ENCODE measurements at places on chromosomes 16 and 17. TPM values are rescaled to one million over a fixed set of nuclear protein-coding genes. Genes with fewer than 3 reads are reported as not detected.

DNA sequence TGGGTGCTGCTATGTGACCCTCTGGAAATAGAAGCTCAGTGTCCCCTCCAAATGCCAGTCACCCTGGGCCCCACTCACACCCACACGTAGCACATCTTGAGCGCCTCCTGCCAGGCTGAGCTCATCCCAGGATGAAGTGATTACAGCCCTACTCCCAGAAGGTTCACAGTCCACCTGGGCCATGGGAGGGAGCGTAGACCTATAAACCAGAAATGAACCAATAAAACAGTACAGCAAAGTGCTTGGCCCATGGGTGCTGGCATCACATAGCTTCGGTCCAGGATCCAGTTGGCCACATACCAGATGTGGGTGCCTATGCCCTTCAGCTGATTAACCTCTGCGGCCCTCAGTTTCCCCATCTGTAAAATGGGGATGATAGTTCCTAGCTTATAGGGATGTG is 2.2 kb upstream of the BICDL2 start:
- no peak overlapping the region for H3K4me3 ChIP-seq
- H3K27ac ChIP-seq, result no peak overlapping the region
- peaks cover 2% of the 10 kb centered on the region for H3K36me3 ChIP-seq
- peaks cover under 1% of the 10 kb centered on the region for H3K4me1 ChIP-seq
- H3K27me3 ChIP-seq, result peaks cover 63% of the 10 kb centered on the region

DNA sequence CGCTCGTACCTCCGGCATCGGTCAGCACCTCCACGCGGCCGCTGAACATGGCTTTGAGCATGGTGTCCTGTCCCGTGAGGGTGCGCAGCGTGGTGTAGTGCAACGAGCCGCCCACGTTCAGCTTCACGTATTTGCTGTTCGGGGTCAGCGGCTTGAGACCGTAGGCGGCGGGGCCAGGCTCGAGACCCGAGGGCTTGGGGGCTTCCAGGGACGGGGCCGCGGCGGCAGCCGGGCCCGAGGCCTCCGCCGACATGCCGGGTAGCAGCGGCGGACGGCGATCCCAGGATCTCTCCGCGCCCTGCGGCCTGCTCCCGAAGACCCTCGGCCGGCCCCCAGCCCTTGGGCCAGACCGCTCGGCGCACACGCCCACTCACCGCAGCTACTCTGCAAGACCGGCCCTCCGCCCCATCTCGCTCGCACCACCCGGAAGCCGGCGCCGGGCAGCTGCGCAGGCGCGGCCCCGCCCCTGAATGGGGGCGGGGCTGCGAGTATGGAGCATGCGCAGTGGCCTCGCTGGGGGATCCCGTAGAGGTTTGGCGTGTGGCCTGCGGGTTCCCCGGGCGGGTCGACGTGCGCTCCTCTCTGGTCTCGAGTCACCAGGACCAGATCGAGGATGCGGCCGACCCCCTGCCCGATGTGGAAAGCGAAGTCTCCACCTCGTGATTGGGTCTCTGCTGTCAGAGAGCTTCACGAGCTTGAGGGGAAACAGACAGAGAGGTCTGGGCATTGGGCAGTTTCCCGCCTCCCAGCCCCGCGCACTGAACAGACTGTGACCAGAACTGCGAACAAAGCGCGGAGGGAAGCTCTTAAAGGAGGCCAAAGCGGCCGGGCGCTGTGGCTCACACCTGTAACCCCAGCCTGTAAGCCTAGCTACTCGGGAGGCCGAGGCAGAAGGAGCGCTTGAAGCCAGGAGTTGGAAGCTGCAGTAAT is at the start of gene KCTD13:
TSS of gene KCTD13 (minus strand) at position 446 of the 930 bp plus-strand sequence. CDS start at position 253, 193 bp downstream.
- peak within 1 kb of the TSS; percentile 94 for H3K4me3 ChIP-seq
- peak; percentile 93 for DNase-seq
- peaks cover 31% of the 10 kb centered on the region for H3K4me1 ChIP-seq
- H3K36me3 ChIP-seq, result peaks cover 14% of the 10 kb centered on the region
- no peaks in the 10 kb centered on the region for H3K27me3 ChIP-seq

GRCh38 chr17:50458701-50459676 is 9.7 kb downstream of the CHAD start:
- no peaks in the 10 kb centered on the region for H3K27me3 ChIP-seq
- no peak overlapping the region for H3K4me3 ChIP-seq
- no peak for DNase-seq
- no peaks in the 10 kb centered on the region for H3K4me1 ChIP-seq

GRCh38 chr16:78953526-78953925 is 647.0 kb downstream of the MAF start:
- H3K27me3 ChIP-seq, result no peaks in the 10 kb centered on the region
- H3K4me3 ChIP-seq, result no peak overlapping the region
- H3K36me3 ChIP-seq, result no peaks in the 10 kb centered on the region
- no peak for DNase-seq
- H3K27ac ChIP-seq, result no peak overlapping the region
- no peaks in the 10 kb centered on the region for H3K4me1 ChIP-seq

GRCh38 chr17:18278867-18279266 is 18.4 kb downstream of the MIEF2 start:
- H3K27me3 ChIP-seq, result no peaks in the 10 kb centered on the region
- H3K4me3 ChIP-seq, result no peak overlapping the region
- DNase-seq, result no peak
- peaks cover 30% of the 10 kb centered on the region for H3K36me3 ChIP-seq

DNA sequence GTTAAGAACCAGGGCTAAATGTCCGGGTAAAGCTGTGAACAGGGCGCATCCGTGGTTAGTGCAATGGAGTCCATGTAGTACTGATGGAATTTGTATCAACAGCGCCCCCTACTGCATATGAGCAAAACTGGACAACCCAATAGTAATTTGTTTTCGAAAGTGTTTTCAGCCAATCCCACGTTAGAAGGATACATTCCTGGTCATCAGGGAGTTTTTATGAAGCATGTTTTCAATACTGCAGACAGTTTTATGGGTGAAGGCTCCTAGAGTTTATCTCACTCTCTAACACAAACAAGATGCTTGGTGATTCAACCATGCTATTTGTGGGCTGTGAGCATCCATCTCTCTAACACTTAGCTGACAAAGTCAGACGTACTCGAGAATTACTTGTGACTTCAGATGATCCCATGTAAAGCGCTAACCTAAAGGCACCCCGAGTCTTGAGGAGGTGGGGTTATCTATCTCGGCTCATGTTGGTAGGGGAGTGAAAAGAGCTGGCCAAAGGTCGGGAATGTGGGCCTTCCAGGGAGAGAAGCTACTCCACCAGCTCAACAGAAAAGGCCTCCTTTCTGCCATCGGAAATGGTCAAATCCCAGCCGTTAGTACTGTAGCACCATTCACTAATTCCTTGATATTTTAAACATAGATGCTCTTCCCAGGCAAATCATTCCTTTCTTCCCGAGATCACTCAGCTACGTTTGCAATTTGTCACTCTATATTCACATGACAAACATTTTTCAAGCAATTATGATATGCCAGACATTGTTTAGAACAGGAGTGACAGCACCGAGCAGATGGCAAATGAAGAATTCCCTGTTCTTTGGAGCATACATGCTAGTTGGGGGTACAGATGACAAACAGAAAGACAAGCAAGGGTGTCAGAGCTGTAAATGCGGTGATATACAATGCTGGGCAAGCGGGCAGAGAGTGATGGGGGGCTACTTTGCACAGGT is 46.9 kb upstream of the HNF1B start:
- H3K36me3 ChIP-seq, result no peaks in the 10 kb centered on the region
- no peak overlapping the region for H3K27ac ChIP-seq
- H3K27me3 ChIP-seq, result peaks cover 15% of the 10 kb centered on the region
- H3K4me1 ChIP-seq, result no peaks in the 10 kb centered on the region
- no peak overlapping the region for H3K4me3 ChIP-seq
- DNase-seq, result peak; percentile 43

DNA sequence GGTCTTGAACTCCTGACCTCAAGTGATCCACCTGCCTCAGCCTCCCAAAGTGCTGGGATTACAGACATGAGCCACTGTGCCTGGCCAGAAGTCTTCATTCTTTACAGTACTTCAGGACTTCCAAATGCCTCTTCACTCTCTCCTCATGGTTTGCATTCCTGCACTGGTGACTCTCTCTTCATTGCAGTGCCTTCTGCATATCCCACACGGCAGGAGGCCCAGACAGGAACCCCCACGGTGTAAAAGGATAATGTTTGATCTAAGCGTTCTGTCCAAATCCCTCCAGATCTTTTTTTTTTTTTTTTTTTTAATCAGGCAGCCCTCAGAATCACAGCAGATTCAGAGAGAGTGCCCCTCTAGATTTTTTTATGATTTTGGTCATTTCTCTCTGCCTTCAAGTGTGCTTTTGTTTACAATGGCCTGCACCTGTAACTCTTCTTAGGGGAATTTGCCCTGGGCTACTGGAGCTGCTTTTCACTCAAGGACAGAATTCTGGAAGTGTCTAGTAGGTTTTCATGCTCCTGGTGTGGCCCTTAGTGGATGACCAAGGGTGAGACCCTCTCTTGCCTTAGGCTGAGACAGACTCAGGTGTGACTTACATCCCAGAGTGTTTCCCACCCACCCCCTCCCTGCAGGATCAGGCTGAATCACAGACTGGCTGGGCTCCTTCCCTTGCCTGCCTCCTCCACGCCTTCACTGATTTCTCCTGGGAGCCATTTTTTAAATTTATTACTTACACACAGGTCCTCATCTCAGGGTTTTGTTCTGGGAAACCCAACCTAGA is 19.8 kb upstream of the NF1 start:
- no peak overlapping the region for H3K4me3 ChIP-seq
- peaks cover 2% of the 10 kb centered on the region for H3K27me3 ChIP-seq
- H3K36me3 ChIP-seq, result no peaks in the 10 kb centered on the region
- no peak for DNase-seq
- H3K27ac ChIP-seq, result no peak overlapping the region

- H3K4me3 ChIP-seq, result no peak overlapping the region
- no peak overlapping the region for H3K27ac ChIP-seq
- H3K4me1 ChIP-seq, result no peaks in the 10 kb centered on the region
- no peak for DNase-seq
- peaks cover 12% of the 10 kb centered on the region for H3K27me3 ChIP-seq
Observed at GRCh38 chr16:48132696-48133095, 23.1 kb downstream of the ABCC12 start.

GRCh38 chr16:73365016-73365551 is 317.2 kb upstream of the ZFHX3 start:
- no peak for DNase-seq
- H3K4me3 ChIP-seq, result no peak overlapping the region
- H3K27ac ChIP-seq, result no peak overlapping the region
- H3K36me3 ChIP-seq, result no peaks in the 10 kb centered on the region
- H3K4me1 ChIP-seq, result no peaks in the 10 kb centered on the region

- peak overlapping the region; percentile 96 for H3K4me3 ChIP-seq
- peaks cover 40% of the 10 kb centered on the region for H3K36me3 ChIP-seq
- H3K27ac ChIP-seq, result peak overlapping the region; percentile 95
- H3K4me1 ChIP-seq, result peaks cover 67% of the 10 kb centered on the region
- no peaks in the 10 kb centered on the region for H3K27me3 ChIP-seq
- DNase-seq, result no peak
Observed at GRCh38 chr16:30474074-30474452, 1.5 kb downstream of the ITGAL start.

DNA sequence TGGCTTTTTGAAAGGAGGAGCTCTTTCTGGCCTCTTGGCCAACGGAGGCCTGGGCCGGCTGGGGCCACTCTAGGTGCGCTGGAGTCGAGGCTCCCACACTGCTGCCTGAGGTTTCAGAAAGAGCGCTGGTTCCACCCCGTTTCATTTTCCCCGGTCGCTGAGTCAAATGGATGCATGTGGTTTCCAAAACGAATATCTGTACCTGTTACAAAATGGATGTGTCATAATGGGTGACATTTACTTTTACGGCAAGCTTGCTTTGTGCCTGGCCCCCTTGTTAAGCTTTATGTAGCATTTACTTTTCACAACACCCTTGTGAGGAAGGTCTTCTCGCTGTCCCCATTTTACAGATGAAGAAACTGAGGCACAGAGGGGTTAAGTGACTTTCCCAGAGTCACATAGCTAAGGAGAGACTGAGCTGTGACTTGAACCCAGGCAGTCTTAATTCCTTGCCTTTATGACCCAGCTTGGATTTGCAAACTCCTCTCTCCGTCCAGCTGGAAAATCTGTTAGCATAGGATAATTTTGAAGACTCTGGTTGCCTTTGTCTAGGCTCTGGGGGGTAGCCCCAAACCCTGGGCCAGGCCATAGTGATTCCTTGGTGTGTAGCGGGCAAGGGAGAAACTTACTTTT is 10.6 kb downstream of the KSR1 start:
- peaks cover 88% of the 10 kb centered on the region for H3K4me1 ChIP-seq
- peak overlapping the region; percentile 97 for H3K27ac ChIP-seq
- peaks cover 18% of the 10 kb centered on the region for H3K36me3 ChIP-seq
- peak overlapping the region; percentile 79 for H3K4me3 ChIP-seq
- DNase-seq, result peak; percentile 74
- no peaks in the 10 kb centered on the region for H3K27me3 ChIP-seq

- H3K36me3 ChIP-seq, result no peaks in the 10 kb centered on the region
- no peaks in the 10 kb centered on the region for H3K4me1 ChIP-seq
- no peak overlapping the region for H3K27ac ChIP-seq
- no peak overlapping the region for H3K4me3 ChIP-seq
Observed at GRCh38 chr17:80113033-80113484, 11.7 kb downstream of the GAA start.

GRCh38 chr16:85353839-85354685 is 241.8 kb upstream of the CIBAR2 start:
- no peak overlapping the region for H3K27ac ChIP-seq
- no peaks in the 10 kb centered on the region for H3K27me3 ChIP-seq
- no peak overlapping the region for H3K4me3 ChIP-seq
- H3K4me1 ChIP-seq, result no peaks in the 10 kb centered on the region

DNA sequence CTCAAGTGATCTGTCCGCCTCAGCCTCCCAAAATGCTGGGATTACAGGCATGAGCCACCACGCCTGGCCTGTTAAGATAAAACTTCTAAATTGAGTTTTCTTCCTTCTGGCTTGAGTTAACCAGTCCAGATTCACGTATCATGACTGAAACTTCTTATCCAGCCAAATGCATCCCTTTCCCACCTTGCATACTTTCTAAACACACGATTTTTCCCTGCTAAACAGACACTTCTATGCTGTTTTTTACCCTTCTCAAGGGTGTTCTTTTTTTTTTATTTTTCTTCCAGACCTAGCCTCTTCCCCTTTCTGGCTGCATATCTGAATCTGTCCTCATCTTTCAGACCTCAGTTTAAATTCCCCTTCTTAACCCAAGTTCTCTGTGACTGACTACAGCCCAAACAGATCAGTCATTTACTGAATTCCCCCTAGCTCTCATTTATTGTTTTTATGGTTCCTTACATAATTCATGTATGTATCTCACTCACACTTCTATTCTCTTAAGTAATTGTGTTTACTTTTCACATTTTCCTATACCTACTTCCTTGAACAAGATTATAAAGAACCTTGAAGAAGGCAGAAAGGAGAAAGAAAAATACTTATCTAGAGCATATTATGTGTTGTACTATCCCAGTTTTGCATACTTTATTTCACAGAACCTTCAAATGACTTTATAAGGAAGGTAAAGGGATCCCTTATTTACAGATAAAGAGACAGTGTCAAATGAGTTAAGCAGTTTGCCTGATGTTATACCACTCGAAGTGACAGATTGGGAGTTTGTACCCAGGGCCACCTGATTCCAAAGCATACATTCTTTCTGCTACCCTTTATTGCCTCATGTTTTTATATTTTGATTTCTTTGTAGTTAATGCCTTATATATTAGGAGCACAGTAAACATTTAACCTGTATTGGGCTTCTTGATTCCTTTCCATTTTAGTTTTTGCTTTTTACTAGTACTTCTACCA is 5.2 kb downstream of the EVI2B start:
- peak overlapping the region; percentile 84 for H3K4me3 ChIP-seq
- DNase-seq, result no peak
- peak overlapping the region; percentile 94 for H3K27ac ChIP-seq
- H3K27me3 ChIP-seq, result no peaks in the 10 kb centered on the region
- peaks cover 65% of the 10 kb centered on the region for H3K4me1 ChIP-seq

Gene AANAT
- total RNA-seq, result not detected

Gene PLEKHH3
- 0.76 TPM for total RNA-seq

Gene CD300H
- not detected for total RNA-seq

Gene NKD1
- total RNA-seq, result 1.1 TPM

Measured in activated T-helper 1 cell treated with anti-CD3 and anti-CD28 coated beads, Interleukin-12 subunit alpha, Interleukin-12 subunit beta, Interleukin-2, Interleukin-4 antibody, amounts not matched to agents 30 ng/mL and 10 ng/mL and 1 ng/mL, durations not matched to agents 14 hours and 24 hours and 36 hours (primary cell).